Endothelial cell (in vitro differentiated cells): ENCODE measurements at places on chromosomes 3 and 15.

DNA sequence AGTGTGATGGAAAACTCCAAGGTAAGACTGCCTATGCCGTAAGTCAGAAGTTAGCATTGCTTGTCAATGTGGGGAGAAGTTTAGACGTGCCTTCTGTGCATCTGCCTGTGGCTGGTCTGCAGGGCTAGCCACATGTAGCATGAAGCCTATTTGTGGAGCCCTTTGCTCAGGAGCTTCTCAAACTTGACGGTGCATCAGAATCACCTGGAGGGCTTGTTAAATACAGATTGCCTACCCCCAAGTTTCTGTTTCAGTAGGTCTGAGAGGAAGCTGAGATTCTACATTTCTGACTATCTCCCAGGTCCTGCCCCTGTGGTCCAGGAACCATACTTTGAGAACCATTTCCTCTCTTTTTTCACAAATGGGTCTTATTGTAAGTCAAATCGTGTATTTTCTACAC is 292.1 kb upstream of the TPM1 start:
- no peak for DNase-seq

- no peak for DNase-seq
Measured at GRCh38 chr15:90593499-90594158, 63.9 kb downstream of the CRTC3 start.

- DNase-seq: peak; percentile 57
Measured at GRCh38 chr3:19149368-19149767, 1.1 kb downstream of the KCNH8 start.

- no peak for DNase-seq
Measured at GRCh38 chr3:186170516-186170915, 61.6 kb upstream of the ETV5 start.

DNA sequence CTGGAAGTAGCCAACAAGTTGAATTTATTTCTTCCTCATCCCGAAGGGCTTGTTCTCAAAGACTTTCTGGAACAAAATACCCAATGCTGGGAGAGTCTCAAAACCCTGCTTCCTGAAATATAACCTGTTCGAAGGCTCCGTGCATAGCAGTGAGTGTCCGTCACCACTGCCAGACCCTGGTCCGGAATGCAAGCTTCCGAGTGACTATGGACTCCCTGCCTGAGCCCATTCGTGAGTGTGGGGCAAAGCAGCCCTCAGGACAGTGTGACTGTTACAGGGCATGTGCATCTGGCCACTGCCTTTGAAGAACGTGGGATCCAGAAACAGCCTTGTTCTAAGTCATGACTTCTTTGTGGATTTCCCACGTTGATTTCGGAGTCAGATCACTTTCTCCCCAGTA is 214.5 kb upstream of the IGF1R start:
- DNase-seq: no peak

DNA sequence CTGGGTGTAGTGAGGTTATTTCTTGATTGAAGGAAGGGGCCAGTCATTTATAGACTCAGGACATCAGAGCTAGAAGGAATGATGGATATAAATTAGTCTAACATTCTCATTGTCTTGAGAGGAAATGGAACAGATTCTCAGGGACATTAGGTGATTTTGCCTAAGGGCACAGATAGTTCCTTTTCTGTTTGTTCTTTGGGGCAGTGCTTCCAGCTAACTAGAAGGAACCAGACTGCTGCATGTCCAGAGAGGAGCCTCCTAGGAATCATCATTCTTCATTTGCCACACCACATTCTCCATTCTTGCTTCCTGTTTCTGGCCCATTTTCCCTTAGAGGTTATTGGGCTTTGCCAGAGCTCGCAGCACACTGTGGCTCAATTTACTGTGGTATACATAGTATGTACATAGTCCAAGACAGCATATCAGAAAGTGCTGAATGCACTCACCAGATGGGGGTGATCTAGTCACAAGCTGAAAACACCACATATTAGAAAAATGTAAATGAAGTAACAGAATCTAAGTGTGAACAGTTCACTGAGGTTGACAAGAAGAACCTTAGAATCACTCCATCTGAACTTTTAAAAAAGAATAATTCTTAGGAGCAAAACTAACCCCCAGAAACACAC is 62.7 kb upstream of the MYZAP start:
- no peak for DNase-seq
